ENCODE measurements at places on chromosomes 3 and 15. TPM values are rescaled to one million over a fixed set of nuclear protein-coding genes. Genes with fewer than 3 reads are reported as not detected.

DNA sequence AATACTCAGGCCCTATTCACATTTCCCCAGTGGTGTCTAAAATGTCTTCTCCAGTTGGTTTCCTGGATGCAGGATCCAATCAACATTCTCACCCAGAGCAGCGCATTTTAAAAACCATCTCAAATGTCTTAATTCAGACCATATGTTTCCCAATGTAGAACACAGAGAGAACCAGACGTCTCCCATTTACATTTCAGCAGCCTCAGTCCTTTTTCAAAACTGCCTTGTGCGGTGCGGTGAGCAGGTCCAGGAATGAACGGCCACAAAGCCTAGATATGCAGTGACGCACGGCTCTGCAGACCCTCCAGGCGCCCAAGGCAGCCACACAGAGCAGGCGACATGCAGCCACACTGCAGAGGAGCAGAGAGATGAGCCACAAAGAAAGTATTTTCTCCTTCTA lies 66.1 kb upstream of the MEX3B start:
- DNase-seq: no peak

The U2SURP gene
- 197 TPM for polyA plus RNA-seq

GRCh38 chr3:185537369-185537970 lies 14.9 kb downstream of the LIPH start:
- DNase-seq: peak; percentile 67

The CLSTN2 gene
- 0.93 TPM for polyA plus RNA-seq

The PGBD4 gene
- polyA plus RNA-seq: 2.3 TPM

The GUCA1C gene
- polyA plus RNA-seq: not detected

The NPRL2 gene
- 26.4 TPM for polyA plus RNA-seq

DNA sequence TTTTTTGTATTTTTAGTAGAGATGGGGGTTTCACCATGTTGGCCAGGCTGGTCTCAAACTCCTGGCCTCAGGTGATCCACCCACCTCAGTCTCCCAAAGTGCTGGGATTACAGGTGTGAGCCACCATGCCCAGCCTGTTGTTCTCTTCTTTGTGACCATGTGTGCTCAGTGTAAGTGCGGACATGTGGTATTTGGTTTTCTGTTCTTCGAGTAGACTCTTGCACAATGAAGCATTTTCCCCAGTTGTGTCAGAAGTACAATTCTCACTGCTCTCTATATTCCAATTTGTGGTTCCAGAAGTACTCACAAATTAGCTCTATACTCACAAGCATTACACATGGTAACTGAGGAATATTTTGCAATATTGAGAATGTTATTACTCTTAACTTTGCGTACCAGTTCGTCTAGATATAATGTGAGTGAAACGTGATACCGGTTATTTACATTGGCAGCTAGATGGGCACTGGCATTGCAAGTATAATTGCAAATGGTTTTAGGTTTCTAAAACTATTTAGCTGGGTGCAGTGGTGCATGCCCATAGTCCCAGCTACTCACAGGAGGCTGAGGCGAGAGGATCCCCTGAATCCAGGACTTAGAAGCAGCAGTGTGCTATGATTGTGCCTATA lies 34.2 kb upstream of the MTMR14 start:
- DNase-seq: no peak

DNA sequence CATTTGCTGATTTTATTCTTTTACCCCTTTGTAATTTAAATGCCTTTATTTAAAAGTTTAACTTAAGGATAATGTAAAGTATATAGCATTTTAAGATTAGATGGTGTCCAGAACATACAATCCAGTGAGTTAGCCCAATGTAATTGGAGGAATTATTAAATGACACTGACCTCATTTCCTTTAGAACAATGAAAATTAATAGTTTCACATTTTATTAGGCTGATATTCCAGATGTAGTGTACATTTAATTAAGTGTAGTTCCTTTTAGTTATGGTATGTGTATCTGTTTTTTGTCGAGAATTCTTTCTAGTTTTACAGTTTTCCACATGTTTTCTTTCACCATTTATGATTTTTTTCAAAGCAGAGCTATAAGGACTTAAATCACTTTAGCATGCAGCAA lies 75.8 kb downstream of the RSRC1 start:
- DNase-seq: no peak

DNA sequence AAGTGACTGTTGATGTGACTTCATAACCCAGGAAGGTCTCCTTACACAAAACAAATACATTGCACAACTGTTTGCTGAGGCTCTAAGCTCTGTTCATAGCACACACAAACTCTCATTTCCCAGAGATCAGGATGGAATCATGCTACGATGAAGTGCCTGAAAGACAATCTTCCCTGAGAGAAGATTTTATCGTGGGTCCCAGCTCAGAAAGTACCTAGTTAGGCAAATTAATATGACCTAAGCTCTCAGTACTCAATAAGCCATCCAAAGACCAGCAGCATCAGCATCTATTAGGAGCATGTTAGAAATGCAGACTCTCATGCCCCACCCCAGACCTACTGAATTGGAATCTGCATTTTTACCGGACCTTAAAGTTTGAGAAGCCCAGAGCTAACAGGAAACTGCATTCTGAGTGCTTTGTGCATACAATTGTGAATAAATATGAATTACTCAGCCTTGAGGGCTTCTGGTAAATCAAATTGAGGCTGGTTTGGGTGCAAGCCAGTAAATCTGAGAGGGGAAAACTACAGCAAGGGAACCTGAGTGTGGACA lies 161.5 kb upstream of the C2CD4B start:
- DNase-seq: no peak

DNA sequence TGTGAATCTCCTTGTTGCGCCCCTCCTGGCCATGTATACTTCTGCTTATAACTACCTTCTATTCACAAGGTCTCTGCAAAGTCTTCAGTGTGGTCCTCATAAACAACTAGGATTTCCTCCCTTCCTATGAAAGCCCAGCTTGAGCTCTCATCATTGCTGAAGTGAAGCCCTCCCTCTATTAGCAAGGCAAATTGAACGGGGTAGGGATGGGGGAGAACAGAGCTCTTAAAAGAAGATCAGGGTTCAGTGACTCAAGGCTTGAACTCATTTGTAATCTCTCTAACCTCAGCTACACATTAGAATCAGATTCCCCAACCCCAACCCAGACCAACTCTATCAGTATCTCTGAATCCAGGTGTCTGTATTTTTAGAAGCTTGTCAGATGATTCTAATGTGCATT lies 88.3 kb upstream of the ST8SIA2 start:
- no peak for DNase-seq

The NOX5 gene
- 0.48 TPM for polyA plus RNA-seq

DNA sequence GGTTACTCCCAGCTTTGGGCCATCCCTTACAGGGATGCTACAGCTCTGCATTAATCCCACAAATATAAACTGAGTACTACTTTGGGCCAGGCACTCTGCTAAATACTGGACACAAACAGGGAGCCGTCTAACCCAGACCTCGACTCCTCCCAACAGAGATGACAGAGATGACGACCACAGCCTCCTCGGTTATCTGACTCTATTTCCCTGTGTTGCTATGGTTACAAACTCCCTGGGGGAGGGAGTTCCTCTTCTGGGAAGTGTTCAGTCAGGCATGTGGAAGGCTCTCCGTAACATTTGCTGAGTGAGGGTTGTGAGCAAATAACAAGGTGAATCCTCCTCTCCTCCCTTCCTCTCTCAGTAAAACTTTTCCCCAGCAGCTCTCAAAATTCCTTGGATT lies 6.7 kb upstream of the CMTM7 start:
- no peak for DNase-seq

DNA sequence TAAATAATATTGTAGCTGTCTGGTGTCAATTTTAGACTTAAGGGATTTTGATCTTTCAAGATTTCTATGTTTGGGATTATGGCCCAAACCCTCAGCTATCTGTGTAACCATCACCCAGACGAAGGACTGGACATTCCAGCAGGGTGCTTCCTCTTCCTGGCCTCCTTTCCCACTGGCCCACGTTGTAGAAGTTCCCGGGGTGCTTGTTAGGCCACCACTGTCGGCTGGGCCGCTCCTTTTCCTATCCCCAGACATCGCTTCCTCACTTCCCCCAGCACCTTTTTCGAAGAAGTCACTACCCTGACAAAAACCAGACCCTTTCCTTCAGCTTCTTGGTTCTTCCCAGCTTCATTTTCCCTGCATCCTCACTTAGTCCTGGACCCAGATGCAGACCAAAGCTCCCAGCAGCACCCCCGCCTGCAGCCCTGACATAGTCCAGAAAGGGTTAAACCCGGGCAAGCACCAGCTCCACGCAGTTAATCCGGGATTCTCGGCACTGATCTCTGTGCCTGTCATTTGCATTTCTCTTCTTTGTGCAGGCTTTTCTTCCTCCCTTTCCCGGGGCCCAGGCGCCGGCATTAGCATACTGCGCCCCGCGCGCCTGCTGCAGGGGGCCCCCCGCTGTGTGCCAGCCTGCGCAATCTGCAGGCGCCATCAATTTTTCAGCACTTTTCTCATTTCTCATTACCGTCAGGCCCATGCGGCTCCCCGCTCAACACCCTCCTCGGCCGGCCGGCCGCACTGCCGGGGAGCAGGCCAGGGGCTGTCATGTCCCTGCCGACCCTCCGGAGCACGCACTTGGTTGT lies 90.6 kb downstream of the ZNF621 start:
- no peak for DNase-seq

- DNase-seq: no peak
Observed at GRCh38 chr3:30248423-30248822, 358.0 kb upstream of the TGFBR2 start.

The CLDN11 gene
- polyA plus RNA-seq: 10.5 TPM

GRCh38 chr3:48528754-48529153 lies 24.8 kb upstream of the SHISA5 start:
- no peak for DNase-seq

- no peak for DNase-seq
Observed at GRCh38 chr15:28068930-28069329, 30.2 kb downstream of the OCA2 start.

DNA sequence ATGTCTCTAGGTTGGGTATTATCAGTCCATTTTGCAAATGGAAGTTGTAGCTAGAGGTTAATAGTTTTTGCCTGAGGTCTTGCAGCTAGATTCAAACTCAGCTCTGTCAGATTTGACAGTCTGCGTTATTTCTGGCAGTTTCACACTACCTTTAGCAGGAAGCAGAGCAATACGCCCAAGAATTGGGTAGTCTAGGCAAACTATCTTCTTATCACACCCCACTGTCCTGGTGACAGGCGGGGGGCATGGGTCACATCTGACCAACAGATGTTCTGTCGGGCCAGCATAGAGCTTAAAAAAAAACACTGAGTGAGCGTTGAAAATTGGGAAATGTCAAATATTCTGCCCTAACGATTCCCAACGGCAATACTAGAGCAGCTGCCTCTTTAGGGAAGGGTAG lies 5.7 kb downstream of the GPR160 start:
- no peak for DNase-seq

DNA sequence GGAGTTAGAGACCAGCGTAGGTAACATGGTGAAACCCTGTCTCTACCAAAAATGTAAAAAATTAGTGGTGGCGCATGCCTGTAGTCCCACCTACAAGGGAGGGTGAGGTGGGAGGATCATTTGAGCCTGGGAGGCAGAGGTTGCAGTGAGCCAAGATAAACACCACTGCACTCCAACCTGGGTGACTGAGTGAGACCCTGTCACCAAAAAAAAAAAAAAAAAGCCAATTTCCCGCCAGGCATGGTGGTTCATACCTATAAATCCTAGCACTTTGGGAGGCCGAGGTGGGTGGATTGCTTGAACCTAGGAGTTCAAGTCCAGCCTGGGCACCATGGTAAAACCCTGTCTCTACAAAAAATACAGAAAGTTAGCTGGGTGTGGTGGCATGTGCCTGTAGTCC lies 6.9 kb downstream of the CNOT10 start:
- no peak for DNase-seq

GRCh38 chr3:145936971-145937370 lies 224.0 kb downstream of the PLOD2 start:
- no peak for DNase-seq

The ENTPD3 gene
- polyA plus RNA-seq: 9.6 TPM

GRCh38 chr15:35784745-35785144 lies 238.8 kb upstream of the DPH6 start:
- DNase-seq: no peak

- DNase-seq: no peak
Observed at GRCh38 chr3:20317616-20318015, 131.6 kb upstream of the SGO1 start.

The SEC22A gene
- 32.2 TPM for polyA plus RNA-seq

GRCh38 chr3:119145500-119146167 lies at the start of gene TEX55:
Gene TEX55, plus strand, starts transcription at chr3:119146165. Its CDS starts 25 bp downstream, at chr3:119146190.
- no peak for DNase-seq

The ARHGAP31 gene
- polyA plus RNA-seq: 42.7 TPM

- DNase-seq: no peak
Observed at GRCh38 chr15:62972814-62973213, 69.7 kb upstream of the TPM1 start.
